ENCODE measurements at places on chromosomes 3 and 15.

- DNase-seq = no peak
Measured at GRCh38 chr15:89591834-89592233, 16.6 kb downstream of the TICRR start.

GRCh38 chr3:7779331-7779730, 722.3 kb upstream of the LMCD1 start:
- DNase-seq = no peak

GRCh38 chr3:170488802-170489201, 70.1 kb downstream of the CLDN11 start:
- no peak for DNase-seq

- DNase-seq = peak; percentile 70
Measured at GRCh38 chr3:134427400-134428111, 53.3 kb upstream of the AMOTL2 start.

DNA sequence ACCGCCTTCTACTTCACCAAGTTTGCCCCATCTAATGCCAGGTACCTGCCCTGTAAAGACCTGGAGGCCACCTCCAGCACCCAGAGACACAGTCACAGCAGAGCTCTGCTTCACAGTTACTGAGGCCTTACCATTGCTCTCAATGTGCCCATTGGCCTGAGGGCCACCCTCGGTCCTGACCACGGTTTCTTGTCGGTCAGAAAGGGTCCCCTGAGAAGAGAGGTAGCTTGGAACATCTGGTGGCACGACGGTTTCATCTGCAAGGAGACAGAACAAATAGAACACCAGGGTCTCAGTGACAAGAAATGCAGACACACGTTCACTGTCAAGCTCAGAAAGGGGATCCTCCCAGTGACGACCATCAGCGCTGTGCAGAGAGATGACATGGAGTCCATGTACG, 118.7 kb downstream of the LRIG1 start:
- no peak for DNase-seq

Measured in A549 (cell line).